ENCODE measurements at places on chromosomes 3 and 15.

GRCh38 chr3:50617911-50618481 lies 1.0 kb downstream of the MAPKAPK3 start:
- DNase-seq, result no peak

DNA sequence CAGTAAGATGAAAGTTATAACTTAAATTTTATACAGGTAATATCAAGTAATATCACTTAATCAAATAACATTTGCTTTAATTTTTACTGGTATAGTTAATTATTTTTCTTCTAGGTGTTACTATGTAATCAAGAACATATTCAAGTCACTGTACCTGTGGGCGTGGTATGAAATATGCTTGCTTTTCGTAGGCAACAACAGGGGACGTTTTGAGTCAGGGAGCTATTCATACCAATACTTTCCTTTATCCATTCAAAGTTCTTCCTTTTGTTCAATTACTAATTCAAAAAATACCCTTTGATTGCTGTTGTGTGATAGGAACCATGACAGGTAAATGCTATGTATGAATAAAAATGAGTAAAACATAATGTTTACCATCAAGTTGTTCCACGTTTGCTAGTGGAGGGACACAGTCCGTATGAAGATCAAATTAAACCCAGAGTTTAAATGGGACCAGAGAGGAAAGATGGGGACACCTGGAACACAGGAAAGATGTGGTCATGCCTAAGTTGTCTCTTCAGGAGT lies 654.0 kb upstream of the KCNMB2 start:
- no peak for DNase-seq

GRCh38 chr15:70284438-70285214 lies 186.9 kb upstream of the TLE3 start:
- no peak for DNase-seq

- no peak for DNase-seq
Measured at GRCh38 chr3:156689608-156690007, 15.2 kb downstream of the TIPARP start.

- DNase-seq, result no peak
Measured at GRCh38 chr3:126466886-126467610, 8.6 kb downstream of the ZXDC start.

GRCh38 chr15:90924375-90924774 lies 8.0 kb downstream of the HDDC3 start:
- DNase-seq, result no peak
